Esophagus mucosa (tissue), 1 donor: ENCODE measurements at places on chromosomes 6 and 20. TPM values are rescaled to one million over a fixed set of nuclear protein-coding genes. Genes with fewer than 3 reads are reported as not detected.
A peak's percentile ranks its signal among the peaks of the same experiment; 100 is the strongest.

GRCh38 chr6:139882234-139882633 is 507.8 kb upstream of the CITED2 start:
- ATAC-seq = no peak

- ATAC-seq = no peak
Measured at GRCh38 chr20:56187534-56188165, 60.9 kb upstream of the MC3R start.

GRCh38 chr6:30954631-30955366 is 14.0 kb downstream of the MUCL3 start:
- peak; percentile 40 for ATAC-seq

DNA sequence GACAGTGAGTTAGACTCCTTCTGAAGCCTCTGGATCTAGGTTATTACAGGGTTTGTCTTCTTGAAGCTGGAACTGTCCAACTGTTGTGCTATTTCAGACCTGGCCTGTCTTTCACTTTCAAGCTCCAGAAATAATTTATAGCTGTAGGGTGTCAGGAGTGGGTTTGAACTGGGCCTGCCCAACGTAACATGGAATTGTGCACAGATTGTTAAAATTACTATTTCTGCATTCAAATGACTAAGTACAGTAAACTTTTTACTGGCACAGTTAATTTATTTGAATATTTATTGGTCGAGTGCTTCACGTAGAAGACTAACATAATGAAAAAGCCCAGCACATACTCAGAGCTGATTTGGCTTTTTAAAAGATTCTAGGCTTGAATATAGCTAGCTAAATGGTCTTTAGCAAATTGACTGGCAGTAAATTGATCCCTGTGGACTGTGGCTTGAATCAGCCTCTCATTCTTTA is 74.3 kb downstream of the ARID1B start:
- ATAC-seq = no peak

DNA sequence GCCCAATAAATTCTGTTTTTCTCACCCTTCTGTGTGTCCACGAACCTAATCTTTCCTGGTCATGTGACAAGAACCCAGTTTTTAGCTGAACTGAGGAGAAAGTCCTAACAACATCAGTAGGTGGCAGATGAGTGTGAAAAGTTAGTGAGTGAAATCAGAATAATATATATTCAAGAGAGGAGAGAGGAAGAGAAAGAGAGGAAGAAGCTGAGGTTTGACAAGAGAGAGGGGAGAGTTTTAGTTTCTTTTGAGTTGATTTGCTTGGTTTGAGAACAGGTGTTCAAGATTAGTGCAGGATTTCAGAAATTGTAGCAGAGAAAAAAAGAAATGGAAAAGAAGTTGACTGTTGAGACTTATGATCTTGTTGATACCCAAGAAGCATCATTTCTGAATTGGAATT is 930.5 kb upstream of the FLRT3 start:
- ATAC-seq = no peak

COL9A3 gene
- total RNA-seq = 1.5 TPM

RIN2 gene
- total RNA-seq = 42.3 TPM

EFCAB8 gene
- 0.48 TPM for total RNA-seq
